ENCODE measurements at places on chromosomes 7 and 10. TPM values are rescaled to one million over a fixed set of nuclear protein-coding genes. Genes with fewer than 3 reads are reported as not detected.

Gene ZNF467
- total RNA-seq = 0.25 TPM

DNA sequence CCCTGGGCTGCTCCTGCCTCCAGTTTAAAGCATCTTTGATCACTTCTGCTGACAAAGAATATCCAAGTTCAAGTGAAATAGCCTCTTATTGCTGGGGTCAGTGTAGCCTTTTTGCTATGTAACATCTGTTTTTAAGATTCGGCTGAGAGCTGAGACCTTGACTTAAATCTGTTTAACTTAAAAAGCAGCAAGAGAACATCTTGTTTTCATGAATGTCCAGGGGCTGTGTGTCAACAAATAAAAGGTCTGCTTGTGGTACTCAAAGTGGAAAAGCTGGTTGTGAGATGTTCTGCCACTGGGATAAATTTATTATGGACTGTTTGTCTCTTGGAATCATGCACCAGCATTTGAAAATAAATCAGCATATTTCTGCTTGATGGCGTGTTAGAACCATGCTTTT, 73.2 kb downstream of the CALD1 start:
- DNase-seq = no peak

- DNase-seq = no peak
These were observed 439.6 kb downstream of the CALN1 start for GRCh38 chr7:71972534-71972933.

GRCh38 chr10:84801916-84802315, 473.5 kb downstream of the CCSER2 start:
- DNase-seq = no peak

DNA sequence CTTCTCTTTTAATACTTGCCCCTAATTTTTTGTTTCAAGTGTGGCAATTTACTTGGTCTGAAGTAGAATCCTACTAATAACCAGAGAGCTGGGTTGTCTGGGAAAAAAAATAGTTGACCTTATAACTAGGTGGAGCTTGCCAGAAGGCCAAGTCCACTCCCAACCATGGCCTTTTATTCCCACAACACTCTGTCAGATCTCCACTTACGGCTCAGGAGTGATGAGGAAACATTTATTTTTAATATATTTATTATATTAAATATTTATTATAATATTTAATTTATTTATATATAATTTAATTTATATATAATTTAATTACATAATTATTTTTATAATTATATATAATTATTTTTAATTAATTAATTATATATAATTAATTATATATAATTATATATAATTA, 58.8 kb downstream of the TSPAN12 start:
- DNase-seq = no peak

GRCh38 chr10:133198621-133199487, 31.2 kb upstream of the UTF1 start:
- no peak for DNase-seq

Measured in activated CD4-positive, alpha-beta T cell treated with anti-CD3 and anti-CD28 coated beads for 36 hours (primary cell).